ENCODE measurements at places on chromosomes 3 and 15.

- no peak for DNase-seq
Observed at GRCh38 chr15:61644550-61644949, 415.4 kb upstream of the RORA start.

- no peak for DNase-seq
Observed at GRCh38 chr3:69647511-69648110, 91.7 kb upstream of the MITF start.

- DNase-seq: no peak
Observed at GRCh38 chr3:45948311-45948781, 5.1 kb downstream of the CXCR6 start.

- DNase-seq: no peak
Observed at GRCh38 chr3:48595526-48596121, 495 bp upstream of the COL7A1 start.

GRCh38 chr3:43872901-43873300, 182.2 kb downstream of the ABHD5 start:
- no peak for DNase-seq

- DNase-seq: peak; percentile 71
Observed at GRCh38 chr3:13507570-13508339, 27.6 kb downstream of the HDAC11 start.

- no peak for DNase-seq
Observed at GRCh38 chr15:44308415-44308814, 19.9 kb downstream of the GOLM2 start.

Measured in right hindlimb (tissue), 1 donor.